ENCODE measurements at places on chromosomes 16 and 17. TPM values are rescaled to one million over a fixed set of nuclear protein-coding genes. Genes with fewer than 3 reads are reported as not detected.

- DNase-seq: no peak
Observed at GRCh38 chr17:36945959-36946725, 2.6 kb upstream of the AATF start.

DNA sequence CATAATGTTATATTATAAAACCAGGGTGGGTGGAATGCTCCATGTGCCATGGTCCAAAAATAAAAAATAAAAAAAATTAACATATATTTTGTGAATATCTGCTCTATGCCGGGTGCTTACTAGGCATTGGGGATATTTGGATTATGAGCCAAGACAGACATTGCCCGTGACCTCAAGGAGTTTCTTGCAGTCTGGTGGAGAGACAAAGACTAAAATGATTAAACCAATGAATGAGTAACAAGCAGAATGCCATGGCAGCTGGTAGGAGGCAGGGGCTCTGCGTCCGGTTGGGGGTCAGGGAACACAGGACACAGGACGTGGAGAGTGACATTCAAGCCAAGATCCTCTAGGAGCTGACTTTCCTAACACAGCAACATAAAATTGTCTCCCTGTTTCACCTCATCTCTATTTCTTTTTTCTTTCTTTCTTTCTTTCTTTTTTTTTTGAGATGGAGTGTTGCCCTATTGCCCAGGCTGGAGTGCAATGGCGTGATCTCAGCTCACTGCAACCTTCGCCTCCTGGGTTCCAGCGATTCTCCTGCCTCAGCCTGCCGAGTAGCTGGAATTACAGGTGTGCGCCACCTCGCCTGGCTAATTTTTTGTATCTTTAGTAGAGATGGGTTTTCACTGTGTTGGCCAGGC is 35.4 kb downstream of the RGS9 start:
- DNase-seq: no peak

GRCh38 chr16:89202422-89203215 is 2.3 kb upstream of the SLC22A31 start:
- DNase-seq: no peak

GRCh38 chr16:68660359-68660795 is 15.3 kb downstream of the CDH3 start:
- DNase-seq: no peak

DNA sequence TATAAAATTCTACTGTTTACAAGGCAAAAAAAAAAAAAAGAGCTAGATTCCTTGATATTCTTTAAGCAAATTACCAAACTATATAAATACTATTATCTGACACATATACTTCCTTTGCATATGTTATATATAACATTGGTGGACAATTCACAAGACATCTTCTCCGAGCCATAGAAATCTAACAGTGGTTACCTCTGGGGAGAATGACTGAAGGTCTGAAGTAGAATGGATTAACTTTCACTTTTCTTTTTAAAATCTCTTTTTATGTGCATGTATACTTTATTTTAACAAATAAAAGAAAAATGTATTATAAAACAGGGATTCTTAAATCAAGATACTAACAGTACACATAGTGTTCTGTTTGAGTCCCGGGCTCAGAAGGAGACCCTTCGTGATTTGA is 131.0 kb downstream of the MRTFB start:
- DNase-seq: no peak

DNA sequence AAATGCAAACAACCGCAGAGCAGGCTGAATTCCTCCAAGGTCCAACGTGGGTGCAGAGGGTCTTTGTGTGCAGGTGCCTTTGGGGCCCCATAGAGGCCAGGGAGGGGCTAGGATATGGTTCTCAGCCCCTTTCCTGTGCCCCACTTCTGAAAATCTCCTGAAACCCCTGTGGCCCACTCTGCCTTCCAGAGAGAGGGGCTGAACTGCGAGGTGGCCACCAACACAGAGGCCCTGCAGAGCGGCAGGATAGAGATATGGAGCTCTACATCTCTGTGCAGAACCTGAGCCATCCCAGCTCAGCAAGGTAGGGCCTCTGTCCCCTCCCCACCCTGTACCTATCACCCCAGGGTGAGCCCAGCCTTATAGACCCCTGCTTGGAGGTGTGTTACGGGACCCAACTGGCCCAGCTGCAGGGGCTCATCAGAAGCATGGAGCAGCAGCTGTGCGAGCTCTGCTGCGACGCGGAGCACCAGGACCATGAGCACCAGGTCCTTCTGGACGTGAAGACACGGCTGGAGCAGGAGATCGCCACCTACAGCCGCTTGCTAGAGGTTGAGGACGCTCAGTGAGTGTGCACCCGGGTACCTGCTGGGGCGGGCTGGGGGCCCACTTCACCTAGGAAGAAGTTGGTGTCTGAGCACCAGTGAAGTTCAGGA is 5.5 kb downstream of the USP6 start:
- DNase-seq: no peak

EPX gene
- not detected for total RNA-seq

ZG16 gene
- total RNA-seq: not detected

KRTAP9-4 gene
- total RNA-seq: not detected

SLC52A1 gene
- 0.65 TPM for total RNA-seq

SMIM36 gene
- not detected for total RNA-seq

SLC12A4 gene
- total RNA-seq: 37.9 TPM

Measured in activated CD4-positive, alpha-beta memory T cell treated with anti-CD3 and anti-CD28 coated beads, Interleukin-2, amount 10 ng/mL, durations not matched to agents 7 days and 5 days (primary cell).